ENCODE measurements at places on chromosomes 5 and 9. TPM values are rescaled to one million over a fixed set of nuclear protein-coding genes. Genes with fewer than 3 reads are reported as not detected.

MYO10 gene
- 50.9 TPM for total RNA-seq

SMC2 gene
- total RNA-seq = 15.9 TPM

CENPK gene
- 9.3 TPM for total RNA-seq

ITK gene
- 0.99 TPM for total RNA-seq
